ENCODE measurements at places on chromosomes 3 and 15.

DNA sequence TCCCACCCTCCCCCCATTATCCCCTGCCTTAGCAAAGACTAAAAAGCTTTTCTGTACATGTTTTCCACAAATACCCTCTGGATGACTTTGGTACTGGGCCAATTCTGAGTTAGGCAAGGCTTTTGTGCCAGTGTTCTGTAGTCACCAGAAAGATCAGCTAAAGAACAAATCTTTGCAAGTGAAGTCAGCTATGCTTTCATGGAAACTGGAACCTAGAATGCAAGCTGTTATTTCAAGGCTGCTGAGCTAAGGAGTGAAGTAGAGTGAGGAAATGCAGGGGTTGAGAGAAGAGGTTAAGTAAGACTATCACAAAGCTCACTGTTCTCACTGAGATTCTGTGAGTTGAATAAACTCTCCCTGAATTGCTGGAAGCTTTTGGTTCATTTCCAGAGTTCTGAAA lies 107.8 kb upstream of the CNTN3 start:
- DNase-seq: no peak

DNA sequence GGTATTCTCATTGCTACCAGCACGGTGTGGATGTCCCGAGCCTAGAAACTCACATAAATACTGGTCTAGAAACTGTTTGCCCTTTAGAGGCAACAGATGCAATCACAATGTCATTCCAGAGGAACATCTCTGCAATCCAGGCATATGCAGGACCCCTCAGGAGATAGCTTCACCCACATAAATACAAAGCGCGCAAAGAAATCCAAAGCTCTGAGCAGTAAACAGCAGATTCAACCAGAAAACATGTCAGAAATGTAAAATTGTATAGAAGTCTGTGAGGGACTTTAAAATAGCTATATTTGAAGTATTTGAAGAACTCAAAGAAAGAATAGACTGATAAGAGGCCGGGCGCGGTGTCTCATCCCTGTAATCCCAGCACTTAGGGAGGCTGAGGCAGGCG lies 291.7 kb downstream of the FAM43A start:
- DNase-seq: no peak

DNA sequence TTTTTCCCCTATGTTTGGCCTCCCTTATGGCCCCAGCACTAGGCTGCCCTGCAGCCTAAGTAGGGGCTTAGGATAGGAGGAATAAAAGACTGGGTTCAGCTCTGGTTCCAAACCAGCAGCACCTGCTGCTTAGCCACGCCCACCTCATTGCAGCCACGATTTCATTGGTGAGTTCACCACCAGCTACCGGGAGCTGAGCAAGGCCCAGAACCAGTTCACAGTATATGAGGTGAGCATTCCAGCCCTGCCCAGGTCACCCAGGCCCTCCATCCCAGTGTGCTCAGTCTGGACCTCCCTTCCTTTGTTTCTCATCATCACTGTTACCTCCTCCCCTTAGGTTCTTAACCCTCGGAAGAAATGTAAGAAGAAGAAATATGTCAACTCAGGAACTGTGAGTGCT lies 11.5 kb downstream of the CPNE9 start:
- DNase-seq: no peak

GRCh38 chr3:172675441-172676193 lies 35.2 kb downstream of the NCEH1 start:
- DNase-seq: peak; percentile 76

DNA sequence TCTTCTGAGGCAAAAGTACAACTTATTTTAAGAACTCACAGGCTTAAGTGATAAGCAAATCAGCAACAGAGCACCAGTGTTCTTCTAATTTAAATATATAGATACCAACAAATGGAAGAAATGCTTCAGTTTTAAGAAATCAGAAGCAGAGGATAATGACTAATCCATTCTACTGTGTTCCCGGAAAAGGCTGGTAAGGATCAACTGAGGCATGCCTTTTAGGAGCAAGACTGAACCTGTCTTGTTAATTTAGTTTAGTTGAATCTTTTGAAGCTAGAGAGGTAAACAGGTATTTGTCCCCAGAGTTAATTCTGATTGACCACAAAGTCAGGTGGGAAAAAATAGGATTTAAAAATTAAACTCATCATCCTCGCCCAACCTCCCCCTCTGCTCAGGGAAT lies 51.8 kb downstream of the TAMM41 start:
- no peak for DNase-seq

DNA sequence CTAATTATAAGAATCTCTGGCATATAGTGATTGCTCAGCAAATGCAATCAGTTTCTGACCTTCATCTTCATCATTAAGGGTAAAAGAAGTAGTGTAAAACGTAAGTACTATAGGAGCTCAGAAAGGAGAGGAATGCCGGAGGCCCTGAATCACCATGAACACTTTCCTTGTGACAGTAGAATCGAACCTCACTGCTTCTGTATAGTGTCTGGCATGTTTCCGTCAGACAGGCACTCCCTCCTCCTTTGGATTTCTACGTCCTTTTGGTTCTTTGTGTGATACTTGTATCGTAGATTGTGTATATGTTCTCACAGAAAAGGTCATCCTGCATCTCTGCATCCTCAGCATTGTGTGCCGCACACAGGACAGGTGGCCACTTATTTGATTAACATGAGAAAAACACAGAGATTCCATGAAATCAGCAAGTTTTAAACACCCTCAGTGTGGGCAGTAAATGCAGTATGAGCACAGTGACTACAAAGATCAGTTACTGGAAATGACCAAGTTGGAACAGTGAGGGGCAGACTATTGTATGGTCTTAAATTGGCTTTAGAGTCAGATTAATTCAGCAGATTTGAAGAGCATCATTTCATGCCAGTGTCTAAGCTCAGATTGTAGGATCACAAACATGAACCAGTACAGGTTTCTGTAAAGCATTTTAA lies 234.5 kb downstream of the UBE2E2 start:
- DNase-seq: no peak

DNA sequence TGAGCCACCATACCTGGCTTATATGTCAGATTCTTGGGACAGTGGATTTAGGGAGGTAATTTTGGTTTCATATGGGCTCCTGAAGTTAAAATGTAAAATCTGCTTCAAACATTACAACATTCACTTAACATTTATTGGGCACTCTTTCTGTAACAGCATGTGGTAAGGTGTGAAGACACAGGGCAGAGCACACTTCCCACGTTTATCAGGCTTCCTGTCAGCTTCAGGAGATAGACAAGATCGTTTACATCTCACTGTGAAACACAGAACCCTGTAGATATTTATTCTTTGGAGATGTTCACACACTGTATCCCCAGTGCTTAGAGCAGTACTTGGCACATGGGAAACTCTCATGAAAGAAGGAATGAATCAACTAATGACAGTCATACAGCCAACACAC lies 426.0 kb upstream of the RARB start:
- DNase-seq: no peak

- DNase-seq: no peak
Measured at GRCh38 chr3:33889394-33890039, 91.1 kb downstream of the PDCD6IP start.

DNA sequence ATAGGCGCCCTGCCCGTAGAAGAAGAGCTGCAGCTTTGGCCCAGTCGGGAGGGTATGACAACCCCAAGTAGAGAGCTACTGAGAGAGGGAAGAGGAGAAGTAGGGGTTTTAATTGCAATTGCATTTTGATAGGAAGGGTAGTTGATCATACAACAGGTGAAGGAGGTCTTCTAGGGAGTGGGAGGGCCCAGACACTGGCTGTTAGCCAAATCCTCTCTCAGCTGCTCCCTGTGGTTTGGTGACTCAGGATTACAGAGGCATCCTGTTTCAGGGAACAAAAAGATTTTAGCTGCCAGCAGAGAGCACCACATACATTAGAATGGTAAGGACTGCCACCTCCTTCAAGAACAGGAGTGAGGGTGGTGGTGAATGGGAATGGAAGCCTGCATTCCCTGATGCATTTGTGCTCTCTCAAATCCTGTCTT lies 408.9 kb upstream of the THBS1 start:
- peak; percentile 96 for DNase-seq

DNA sequence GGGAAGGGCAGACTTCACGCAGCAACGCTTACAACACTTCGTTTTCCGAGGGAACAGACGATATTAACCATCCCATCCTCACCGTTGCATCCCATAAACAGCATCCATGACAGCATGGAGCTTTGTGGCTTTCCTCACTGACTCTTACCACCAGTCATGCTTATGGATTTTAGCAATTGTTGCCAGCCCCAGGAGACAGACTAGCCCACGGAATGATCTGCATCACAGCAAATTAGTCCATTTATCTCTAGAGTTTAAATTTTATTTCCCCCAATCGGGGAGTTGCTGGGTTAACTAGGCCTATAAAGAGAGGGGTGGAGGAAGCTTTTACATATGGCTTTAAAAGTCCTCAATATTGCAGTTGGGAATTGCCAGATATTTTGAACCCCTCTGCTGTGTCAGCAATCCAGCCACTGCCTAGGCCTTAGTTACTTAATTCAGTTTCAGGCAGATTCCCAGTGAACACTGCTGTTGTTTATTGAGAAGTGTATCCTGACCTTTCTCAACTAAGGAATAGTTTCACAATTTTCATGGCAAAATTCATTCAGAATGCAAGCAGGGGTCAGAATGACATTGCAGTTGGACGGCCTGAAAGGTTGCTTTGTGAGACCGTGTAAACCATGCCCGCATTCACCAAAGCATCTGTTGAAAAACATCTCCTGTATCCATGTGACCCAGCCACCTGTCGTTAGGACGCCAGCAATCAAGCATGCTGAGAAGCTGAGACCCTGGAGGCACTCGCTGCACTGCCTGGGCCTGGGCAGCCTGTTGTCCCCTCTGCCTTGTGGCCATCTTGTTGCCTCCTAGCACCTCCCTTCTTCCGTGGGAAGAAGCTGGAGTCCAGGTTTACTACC lies 397.4 kb upstream of the TPM1 start:
- DNase-seq: no peak

- DNase-seq: no peak
Measured at GRCh38 chr15:64503640-64504039, 43.3 kb downstream of the ZNF609 start.

- no peak for DNase-seq
Measured at GRCh38 chr3:178907081-178907480, 164.5 kb downstream of the ZMAT3 start.

- DNase-seq: no peak
Measured at GRCh38 chr3:99721633-99722007, 83.2 kb downstream of the COL8A1 start.

GRCh38 chr3:73101881-73102280 lies 40.4 kb downstream of the EBLN2 start:
- no peak for DNase-seq

- no peak for DNase-seq
Measured at GRCh38 chr3:37994639-37994972, 4.0 kb downstream of the VILL start.

- no peak for DNase-seq
Measured at GRCh38 chr3:62774221-62774620, 101.0 kb downstream of the CADPS start.

GRCh38 chr3:144055604-144056003 lies 84.0 kb downstream of the DIPK2A start:
- peak; percentile 53 for DNase-seq
